ENCODE measurements at places on chromosomes 11 and 22.

DNA sequence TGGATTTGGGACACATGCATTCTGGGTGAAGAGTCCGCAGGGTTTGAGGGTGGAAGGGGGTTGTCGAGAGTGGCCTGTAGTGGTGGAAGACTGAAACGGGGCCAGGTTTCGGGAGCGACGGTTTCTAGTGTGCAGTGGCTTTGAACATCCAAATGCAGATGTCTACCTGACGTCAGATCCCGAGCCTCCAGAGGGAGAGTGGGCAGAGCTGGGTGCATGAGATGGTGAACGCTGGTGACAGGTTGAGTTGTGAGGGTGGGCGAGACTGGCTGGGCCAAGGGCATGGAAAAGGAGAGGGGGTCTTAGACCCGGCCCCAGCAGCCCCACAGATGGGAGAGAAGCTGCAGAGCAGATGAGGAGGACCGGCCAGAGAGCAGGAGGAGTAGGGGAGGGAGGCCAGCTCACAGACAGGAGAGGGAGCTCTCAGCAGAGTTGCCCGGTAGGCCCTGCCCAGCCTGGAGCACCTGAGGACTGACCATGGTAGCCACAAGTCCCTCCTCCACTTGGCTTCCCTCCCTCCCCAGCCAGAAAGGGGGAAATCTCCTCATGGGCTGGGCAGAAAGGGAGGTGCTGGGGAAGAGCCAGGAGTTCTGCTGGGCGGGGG, 14.2 kb downstream of the KCNJ4 start:
- ATAC-seq = no peak

- no peak for ATAC-seq
Measured at GRCh38 chr11:66907751-66908630, 50.2 kb downstream of the PC start.

DNA sequence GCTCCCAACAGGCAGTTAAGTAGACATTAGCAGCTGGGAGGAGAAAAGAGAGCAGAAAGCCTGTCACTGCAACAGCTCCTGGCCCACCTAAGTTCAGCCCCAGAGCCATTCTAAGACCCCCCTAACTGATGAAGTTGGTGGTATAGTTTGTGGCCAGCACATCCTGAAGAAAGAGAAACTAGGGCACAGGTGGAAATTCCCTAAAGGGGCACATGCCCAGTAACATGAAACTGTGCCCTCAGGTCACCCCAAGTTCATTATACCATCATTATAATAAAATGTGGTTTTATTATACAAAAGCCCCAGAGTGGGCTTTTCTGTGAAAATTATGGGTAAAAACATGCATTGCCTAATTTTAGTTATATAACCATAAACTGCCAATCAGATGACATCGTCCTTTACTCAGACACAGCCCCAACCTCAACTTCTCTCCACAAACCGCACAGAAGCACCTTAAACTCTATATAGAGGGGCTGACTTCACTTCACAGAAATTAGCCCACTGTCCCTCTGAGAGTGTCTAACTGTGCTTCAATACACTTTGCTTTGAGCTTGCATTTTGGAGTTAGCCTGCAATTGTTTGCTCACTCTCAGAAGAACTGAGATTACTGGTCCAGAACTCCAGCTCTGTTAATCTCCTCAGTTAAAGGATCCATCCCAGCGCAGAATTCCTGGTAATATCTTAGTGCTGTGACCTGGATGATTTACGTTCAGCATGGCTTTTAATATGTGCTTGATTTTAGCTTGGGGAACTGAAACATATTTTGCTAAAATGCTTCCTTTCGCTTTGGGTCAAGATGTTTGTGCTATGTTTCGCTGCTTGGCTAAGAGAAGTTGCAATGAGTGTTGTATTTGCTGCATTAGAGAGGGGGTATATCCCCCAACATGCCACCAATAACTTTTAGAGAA, 1.8 kb upstream of the APOL3 start:
- ATAC-seq = no peak

DNA sequence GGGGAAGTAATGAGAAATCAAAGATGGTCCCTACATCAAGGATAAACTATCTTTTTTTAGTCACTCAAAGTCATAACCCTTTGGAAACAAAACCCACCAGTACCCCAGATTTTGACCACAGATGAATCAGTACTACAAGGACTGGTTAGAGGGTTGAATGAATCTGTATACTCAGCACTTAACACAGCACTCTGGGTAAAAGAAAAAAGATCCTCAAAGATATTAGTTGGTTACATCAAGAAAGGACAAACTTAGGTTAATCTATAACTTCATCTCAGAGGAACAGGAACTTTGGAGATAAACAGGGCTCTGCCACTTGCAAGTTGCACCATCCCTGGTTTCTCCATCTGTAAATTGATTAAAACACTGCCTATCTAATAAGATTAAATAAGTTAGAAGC, 18.8 kb downstream of the SC5D start:
- ATAC-seq = no peak

DNA sequence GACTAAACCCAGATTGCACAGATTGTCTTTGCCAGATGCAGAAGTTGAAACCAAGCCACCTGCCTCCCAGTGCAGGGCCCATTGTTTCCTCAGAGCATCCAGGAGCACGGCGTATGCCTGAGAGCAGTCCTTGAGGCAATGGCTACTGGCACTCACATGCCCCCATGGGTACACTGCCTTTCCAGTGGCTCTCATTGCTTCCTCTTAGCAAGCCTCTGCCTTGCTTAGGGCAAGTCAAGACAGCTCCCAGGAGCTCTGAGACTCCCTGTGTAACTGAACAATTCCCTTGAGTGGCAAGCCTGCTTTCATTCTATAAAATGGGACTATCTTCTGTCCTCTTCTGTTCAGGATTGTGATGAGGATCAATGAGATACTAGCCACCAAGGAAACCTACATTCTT, 4.1 kb downstream of the SYTL2 start:
- ATAC-seq = no peak

DNA sequence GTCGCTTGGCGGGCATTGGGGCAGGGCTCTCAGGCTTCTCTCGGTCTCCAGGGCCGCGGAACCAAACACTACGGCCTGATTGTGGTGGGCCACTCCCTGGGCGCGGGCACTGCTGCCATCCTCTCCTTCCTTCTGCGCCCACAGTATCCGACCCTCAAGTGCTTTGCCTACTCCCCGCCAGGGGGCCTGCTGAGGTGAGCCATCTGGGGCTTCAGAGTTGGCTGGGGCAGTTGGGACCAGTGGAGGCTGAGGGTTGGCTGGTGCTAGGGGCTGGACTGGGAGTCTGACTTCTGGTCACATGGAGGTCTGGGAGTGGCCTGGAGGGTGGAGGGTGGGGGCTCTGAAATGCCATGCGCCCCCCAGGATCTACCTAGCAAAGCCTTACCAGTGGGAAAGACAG, 15.3 kb upstream of the MYRF start:
- ATAC-seq = no peak

DNA sequence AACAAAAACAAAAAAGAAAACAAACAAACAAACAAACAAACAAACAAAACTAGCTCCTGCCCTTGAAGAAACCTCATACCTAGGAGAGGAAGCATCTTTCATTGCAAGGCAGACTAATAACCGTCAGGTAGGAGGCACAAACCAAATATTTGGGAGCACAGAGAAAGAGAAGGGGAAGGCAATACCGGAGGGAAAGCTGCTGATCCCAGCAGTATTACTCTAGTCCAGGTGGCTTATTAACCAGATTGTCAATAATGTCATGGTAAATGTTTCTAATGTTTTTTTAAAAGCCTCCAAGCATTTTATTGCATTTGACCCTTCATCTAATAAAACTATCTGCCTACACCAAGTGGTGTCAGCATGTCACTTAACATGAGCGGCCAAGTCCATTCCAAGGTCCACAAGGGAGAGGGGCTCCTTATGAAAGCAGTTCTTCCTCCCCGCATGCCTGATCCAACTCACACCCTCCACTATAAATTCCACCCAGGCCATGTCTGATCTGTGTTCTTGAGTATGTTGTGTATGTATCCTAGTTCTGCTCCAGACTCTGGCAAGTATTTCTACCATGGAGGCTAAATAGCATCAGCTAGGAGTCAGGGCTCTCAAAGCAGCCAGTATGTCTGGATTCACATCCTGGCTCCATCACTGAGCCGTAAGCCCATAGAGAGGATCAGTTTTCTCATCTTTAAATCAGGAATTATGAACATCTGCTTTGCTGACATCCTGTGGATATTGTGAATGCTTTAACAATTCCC, 208.1 kb upstream of the TENM4 start:
- no peak for ATAC-seq

DNA sequence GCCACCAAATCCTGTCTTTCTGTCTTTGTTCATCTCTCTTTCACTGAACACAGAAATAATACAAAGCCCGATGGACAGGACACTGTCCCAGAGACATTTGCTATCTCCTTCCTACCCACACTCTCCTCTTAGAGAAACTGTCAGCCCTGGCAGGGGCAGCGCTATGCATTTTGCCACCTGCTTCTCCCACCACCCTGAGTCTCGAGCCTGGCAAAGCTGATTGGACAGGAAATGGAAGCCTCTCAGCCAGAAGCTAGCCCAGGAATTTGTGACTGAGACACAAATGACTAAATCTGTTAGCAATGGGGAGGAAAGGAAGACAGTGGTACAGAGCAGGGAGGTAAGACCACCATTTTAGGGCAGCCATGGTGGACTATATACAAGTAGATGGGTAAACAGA, 14.9 kb upstream of the GALNT18 start:
- no peak for ATAC-seq

GRCh38 chr22:31350410-31350863, 4.3 kb upstream of the PATZ1 start:
- ATAC-seq = no peak

DNA sequence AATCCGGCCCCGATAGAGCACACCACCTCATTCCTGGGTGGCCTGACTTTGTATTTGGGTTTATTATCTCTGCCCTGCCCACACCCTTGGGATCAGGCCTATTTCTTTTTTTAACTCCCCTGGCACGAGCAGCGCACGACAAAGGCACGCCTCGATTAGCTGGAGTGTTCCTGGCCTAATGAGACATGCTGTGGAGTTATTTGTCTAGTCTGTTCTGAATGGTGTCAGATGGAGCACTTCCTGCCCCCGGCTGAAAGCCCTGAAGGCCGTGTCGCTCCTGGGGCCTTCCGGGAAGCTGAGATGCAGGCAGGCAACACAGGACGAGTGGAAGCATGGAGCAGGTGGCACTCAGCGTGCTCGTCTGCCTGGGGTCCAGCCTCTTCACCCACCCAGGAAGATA, 47.1 kb downstream of the LARGE1 start:
- no peak for ATAC-seq

DNA sequence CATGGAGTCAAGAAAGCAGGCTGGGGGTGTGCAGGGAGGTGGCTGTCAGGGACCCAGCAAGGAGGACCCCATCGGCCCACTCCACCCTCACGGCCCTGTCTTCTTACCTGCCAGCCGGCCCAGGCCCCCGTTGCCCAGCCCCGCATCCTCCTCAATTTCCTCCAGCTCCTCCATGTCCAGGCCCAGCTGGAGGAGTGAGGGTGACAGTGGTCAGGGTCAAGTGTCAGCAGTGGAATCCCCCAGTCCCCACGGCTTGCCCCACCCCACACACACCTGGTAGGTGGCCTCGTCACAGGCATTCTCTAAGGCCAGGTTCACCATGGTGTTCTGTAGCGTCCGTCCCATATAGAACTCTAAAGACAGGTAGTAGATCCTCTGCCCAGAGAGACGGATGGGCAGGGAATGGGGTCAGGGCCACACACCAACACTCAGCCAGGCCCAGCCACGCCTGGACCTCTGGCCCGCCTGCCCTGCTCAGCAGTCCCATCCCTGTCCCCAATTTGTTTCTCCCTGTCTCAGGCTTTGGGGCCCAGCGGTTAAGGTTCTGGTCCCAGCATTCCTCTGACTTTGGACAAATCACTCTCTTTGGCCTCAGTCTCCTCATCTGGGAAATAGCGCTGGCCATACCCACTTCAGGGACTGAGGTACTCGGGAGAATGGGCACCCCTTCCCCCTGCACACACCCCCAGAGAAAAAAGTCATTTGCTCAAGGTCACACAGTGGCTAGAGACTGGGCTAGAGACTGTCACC, 1.3 kb downstream of the PYGM start:
- ATAC-seq = no peak

GRCh38 chr11:44316659-44317240, 6.8 kb upstream of the ALX4 start:
- ATAC-seq = peak; percentile 28

DNA sequence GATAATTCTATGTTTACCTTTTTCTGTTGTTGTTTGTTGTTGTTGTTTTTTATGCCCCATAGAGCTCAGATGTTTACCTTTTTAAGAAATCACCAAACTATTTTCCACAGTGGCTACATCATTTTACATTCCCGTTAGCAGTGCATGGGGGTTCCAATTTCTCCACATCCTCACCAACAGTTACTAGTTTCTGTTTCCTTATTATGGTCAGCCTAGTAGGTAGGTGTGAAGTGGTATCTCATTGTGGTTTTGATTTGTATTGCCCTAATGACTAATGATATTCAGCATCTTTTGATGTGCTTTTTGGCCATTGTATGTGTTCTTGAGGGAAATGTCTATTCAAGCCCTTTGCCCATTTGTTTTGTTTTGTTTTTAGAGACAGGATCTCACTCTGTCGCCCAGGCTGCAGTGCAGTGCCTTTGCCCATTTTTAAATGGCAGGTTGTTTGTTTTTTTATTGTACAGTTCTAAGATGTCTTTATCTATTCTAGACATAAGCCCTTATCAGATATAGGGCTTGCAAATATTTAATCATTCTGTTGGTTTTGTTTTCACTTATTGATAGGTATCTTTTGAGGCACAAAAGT, 27.5 kb downstream of the CHEK2 start:
- ATAC-seq = no peak

DNA sequence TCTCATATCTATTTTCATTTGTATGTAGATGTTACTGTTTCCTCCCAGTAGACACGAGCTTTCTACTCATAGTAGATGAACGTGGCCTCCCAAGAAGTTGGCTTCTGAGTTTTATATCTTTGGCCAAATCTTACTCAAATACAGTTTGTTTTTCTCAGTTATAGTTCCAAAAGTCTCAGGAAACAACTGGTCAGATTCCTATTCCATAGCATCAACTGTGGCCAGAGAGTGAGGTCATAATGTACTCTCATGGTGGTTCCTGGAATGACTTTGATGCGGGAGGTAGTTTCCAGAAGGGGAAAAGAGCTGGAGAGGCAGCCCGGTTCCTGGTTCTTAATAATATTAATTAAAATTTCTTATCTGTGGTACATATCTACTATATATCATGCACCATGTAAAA, 77.3 kb downstream of the SLC17A6 start:
- ATAC-seq = no peak

DNA sequence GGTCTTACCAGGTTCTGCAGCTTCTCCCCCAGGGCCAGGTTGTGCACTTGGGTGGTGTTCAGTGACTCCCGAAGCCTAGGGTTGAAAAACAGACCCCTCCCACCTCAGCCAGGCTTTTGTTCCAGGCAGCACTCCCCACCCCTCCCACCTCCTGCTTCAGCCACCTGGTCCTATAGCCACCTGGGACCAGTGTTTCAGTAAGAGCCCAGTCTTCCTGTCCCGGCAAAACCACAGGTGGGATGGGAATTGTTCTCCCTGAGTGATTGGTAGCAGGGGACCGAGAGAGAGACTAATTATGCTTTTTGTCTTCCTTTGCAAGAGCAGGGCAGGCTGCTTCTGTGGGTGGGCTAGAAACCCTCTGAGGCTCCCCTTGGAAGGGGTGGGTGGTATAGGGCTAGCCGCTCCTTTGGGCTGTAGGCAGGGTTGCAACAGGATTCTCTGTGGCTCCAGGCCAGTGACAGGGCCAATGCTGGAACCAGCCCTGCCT, 8.5 kb upstream of the NAALADL1 start:
- ATAC-seq = no peak
